Globus pallidus (tissue), 1 donor: ENCODE measurements at places on chromosomes 13 and 19.
A peak's percentile ranks its signal among the peaks of the same experiment; 100 is the strongest.

- DNase-seq = peak; percentile 66
Observed at GRCh38 chr13:28568286-28568685, 73.4 kb upstream of the FLT1 start.

DNA sequence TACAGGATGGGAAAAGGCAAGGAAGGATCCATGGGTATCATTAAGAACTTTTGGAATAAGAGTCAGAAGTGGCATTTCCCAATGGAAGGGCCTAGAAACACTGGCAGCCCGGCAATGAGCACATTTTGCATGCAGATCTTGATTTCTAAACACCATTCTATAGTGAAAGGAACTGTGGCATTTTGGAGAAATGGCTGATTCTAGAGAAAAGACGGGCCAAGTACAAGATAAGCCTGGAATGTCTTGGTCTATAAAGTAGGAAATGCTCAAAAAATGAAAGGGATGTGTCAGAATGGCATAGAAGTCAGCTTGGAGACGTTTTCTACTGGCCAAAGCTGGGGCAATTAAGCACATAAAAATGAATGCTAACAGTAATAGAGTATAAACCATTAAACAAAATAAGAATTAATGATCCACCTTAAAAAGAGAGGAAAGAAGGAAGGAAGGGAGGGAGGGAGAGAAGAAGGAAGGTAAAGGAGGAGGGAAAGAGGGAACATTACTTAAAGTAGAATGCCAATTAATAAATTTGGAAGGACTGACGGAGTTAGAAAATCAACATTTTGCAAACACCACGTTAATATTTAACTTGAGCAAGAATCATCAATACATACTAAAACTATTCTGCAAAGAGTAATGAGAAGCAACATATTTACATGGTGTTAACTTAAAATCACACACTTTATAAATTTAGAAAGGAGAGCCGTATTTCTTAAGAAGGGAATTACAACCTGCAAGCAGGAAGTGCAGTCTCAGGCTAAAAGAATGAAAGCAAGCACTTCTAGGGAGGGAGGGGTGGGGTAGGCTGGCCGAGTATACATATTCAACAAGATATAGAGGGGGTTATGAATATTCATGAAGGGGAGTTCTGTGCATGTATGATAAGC lies 78.9 kb downstream of the ANKRD10 start:
- DNase-seq = no peak

DNA sequence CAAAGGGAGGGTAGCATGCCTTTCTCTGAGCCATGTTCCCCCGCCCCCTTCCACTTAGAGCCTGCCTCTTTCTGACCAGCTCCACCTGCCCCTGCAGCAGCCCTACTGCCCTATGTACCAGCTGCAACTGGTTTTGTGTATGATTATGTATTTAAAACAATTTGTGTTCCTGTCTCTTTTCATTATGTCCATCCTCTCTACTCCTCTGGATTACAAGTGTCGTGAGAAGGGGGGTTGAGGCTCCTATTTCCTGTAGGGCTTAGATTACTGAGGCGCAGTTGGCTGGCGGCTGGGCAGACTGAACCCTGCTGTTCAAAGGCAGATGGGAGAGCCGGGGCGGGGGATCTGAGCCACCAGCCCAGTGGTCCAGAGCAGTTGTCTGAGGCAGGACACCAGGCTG lies 213.3 kb downstream of the KCNRG start:
- DNase-seq = no peak

DNA sequence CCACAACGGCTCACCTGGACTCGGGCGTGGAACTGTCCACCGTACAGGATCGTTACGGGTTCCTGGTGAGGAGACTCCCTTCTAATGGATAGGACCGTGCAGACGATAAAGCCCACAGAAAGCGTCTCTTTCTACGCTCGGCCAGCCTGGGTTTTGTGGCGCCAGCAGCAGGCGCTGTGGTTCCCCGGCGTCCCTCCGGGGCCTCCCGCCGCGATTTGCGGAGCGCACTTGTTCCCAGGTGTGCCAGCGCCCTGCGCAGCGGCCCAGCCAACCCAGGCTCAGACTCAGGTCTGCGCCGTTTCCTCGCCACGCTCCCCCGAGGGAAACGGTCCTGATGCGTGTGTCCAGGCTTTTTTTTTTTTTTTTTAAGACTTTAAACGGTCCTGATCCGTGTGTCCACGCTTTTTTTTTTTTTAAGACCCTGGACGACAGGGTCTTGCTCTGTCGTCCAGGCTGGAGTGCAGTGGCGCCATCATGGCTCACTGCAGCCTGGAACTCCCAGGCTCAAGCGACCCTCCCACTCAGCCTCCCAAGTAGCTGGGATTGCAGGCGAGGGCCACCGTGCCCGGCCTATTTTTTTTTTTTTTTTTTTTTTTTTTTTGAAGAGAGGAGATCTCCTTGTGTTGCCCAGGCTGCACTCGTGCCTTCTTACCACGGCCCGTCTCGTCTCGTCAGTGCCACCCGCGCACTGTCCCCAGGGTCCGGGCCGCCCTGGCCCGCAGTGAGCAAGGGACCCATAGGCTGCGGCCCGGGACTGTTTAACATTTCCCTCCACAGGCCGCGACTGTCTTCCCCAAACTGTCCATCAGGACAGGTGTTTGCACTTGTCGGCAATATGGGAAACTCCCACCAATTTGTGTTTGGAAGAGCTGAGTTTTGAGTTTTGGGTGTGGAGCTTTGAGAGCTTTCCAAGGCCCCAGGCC lies 23.8 kb downstream of the GJA3 start:
- DNase-seq = no peak

DNA sequence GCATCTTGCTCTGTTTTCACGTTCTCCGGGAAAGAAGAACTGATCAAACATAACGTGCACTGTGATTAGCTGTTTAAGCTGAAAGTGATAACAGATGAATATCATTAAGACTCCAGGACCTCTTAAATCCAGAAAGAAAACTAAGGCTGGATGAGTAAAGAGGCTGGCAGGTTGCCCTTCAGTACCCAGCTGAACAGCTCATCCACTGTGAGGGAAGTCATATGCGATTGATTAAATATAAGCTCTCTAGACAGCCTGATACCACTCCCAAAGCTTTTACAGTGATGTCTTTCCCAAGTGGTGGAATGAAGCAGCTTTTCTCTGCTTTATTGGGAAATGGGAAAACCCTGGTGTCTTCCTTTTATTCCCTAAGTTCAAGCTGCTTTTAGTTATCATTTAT lies 116.9 kb downstream of the EFNB2 start:
- no peak for DNase-seq

DNA sequence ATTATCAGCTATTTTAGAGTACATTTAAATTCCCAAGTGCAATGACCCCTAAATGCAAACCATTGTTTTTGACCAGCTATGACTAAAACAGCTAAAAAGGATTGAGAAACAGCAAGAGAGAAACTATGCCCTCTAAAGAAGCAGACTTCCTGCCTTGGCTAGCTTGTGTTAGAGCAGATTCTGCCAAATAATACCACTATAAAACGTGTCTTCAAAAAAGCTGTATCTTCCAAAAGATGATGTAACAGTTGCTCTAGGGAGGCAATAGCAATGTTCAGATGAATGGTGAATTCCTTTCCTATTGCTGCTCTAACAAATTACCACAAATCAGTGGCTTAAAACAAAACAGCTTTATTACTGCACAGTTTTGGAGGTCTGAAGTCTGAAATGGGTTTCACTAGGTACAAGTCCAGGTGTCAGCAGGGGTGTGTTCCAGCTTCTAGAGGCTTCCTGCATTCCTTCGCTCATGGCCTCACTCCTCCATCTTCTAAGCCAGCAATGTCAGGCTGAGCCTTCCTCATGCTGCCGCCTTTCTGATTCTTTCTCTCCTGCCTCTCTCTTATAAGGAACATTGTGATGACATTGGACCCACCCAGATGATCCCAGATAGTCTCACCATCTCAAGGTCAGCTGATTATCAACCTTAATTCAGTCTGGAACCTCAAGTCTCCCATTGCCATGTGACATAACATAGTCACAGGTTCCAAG lies 84.5 kb downstream of the LRRC63 start:
- DNase-seq = no peak

DNA sequence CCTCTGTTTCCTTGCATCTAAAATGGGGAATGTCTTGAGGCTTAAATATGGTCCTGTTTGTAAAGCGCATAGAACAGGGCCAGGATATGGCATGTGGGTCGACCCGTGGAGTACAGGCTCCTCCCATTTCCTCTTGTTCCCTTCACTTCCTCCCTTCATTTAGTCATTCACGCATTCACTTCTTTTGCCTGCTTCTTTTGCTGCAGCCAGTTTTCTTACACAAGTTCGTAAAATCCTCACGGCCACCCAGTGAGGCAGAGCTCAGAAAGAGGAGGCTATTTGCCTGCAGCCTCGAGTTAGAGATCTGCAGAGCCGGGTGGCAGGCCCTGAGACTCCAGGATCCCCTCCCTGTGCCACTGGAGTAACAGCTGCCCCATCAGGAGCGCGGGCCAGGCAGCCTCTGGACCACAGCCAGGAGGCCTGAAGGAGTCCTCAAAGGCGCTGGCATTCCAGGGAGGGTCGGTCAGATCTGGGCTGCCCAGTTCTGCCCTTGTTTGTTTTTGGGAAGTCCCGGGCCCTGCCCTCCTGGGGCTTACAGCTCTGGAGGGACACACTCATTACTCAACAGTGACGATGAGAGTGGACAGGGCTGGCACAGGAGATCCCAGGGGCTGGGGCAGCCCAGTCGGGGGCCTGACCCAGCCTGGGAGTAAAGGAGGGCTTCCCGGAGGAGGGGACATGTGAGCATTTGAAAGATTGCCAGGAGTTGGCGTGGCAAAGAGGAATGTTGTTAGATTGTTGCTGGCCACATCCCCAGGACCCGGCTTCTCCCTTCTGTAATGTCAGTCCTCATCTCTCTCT lies 4.6 kb downstream of the PPP5C start:
- no peak for DNase-seq

GRCh38 chr19:8240274-8241229 lies 31.4 kb downstream of the CERS4 start:
- peak; percentile 87 for DNase-seq

- no peak for DNase-seq
Observed at GRCh38 chr19:45547211-45547770, 37.3 kb downstream of the OPA3 start.

- DNase-seq = no peak
Observed at GRCh38 chr19:32800754-32801153, 68.8 kb downstream of the SLC7A9 start.

GRCh38 chr19:8307400-8307964 lies 676 bp downstream of the CD320 start:
- DNase-seq = no peak

DNA sequence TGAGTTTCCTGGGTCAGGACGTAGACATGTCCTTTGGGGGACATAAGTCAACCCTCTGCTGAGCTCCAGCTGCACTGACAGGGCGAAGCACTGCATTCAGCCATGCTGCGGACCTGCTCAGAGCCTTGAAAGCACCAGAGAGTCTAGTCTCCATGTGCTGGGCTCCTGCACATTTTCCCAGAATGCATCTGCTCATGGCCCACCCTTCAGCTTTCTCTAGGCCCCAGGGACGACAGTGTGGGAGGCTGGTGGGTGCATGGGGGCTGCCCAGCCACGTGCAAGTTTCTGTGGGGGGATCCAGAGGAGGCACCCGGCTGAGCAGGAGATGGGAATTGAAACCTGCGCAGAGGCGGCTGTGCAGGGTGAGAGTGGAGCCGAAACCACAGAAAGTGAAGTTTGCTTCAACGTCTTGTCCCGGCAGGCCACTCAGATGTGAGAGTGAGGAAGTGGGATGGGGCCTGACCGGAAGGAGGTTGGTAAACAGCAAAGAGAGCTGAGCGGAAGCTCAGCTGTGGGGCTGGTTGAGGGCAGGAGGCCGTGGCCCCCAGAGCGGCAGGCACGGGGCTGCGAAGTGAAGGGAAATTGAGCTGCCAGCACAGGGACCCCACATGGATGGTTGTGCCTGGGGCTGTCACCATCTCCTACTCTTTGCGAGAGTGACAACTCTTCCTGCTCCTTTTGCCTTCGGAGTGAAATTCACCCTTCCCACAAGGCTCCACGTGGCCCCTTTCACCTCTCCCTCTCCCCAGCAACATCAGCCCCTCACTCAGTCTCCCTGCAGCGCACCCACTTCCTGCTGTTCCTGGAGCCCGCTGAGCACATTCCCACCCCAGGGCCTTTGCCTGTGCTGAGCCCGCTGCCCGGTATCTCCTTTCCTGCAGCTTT lies 11.8 kb downstream of the PGLS start:
- peak; percentile 63 for DNase-seq

GRCh38 chr19:34676697-34677385 lies at the start of gene SCGB2B2:
Gene SCGB2B2, minus strand, starts transcription at chr19:34677159. Its CDS starts 82,596 bp downstream, at chr19:34594563.
- no peak for DNase-seq
